Naive thymus-derived CD8-positive, alpha-beta T cell (primary cell): ENCODE measurements at places on chromosomes 5 and 9. TPM values are rescaled to one million over a fixed set of nuclear protein-coding genes. Genes with fewer than 3 reads are reported as not detected.

Gene PAPPA
- not detected for total RNA-seq

Gene GFI1B
- 0.39 TPM for total RNA-seq

Gene SMIM33
- not detected for total RNA-seq

Gene CER1
- not detected for total RNA-seq

Gene NOXA1
- total RNA-seq, result 4.1 TPM

Gene TRPM6
- not detected for total RNA-seq

Gene CDO1
- total RNA-seq, result not detected

Gene ARSI
- total RNA-seq, result not detected

Gene F2RL1
- 4.2 TPM for total RNA-seq

Gene SLC25A2
- 2.5 TPM for total RNA-seq

Gene PHF24
- not detected for total RNA-seq

Gene PCDHB15
- total RNA-seq, result not detected

Gene MCCC2
- 44.1 TPM for total RNA-seq

Gene DNAI1
- total RNA-seq, result not detected

Gene GTF2H2C
- total RNA-seq, result 62.1 TPM

Gene IFNK
- not detected for total RNA-seq

DNA sequence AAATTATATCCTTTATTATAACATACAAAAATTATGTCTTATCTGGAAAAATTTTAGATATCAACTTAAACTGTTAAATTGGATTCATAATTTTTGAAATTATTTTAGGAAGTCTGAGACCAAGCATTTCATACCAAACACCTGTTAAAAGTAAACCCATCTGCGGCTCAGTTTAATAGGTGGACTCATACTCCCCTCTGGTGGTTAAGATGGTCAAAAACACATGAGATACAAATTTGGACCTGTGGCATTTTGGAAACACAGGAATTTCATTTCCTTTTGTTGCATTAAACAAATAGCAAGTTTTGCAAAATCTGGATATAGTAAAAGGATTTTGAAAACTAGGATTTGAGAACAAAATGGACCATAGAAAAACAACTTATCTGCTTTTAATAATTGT is 53.7 kb downstream of the RGMB start:
- DNase-seq, result no peak

- no peak for DNase-seq
Measured at GRCh38 chr5:143056792-143057579, 286.8 kb downstream of the ARHGAP26 start.

- no peak for DNase-seq
Measured at GRCh38 chr5:56142614-56143372, 90.3 kb downstream of the ANKRD55 start.

DNA sequence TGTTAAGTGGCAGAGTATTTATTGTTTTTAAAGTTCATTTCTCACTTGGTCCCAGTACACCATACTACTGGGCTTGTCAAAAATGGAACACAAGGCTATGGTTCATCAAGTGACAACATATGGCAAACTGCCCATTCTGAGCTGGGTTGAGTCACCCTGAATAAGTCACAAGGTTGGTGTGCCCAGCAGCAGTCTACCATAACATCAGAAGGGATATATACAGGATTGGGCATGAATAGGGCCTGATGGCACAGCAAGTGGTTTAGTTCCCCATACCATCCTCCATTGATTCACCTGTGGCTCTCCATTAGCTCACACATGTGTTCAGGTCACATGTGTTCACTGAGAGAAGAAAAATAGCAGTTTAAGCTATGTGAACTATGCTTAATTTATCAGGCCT is 249.8 kb upstream of the PRDM9 start:
- DNase-seq, result no peak

GRCh38 chr5:10626473-10627013 is 62.7 kb downstream of the ANKRD33B start:
- no peak for DNase-seq

- DNase-seq, result no peak
Measured at GRCh38 chr5:124713595-124713994, 32.8 kb downstream of the ZNF608 start.

- DNase-seq, result no peak
Measured at GRCh38 chr5:175542232-175542965, 64.0 kb downstream of the SFXN1 start.

DNA sequence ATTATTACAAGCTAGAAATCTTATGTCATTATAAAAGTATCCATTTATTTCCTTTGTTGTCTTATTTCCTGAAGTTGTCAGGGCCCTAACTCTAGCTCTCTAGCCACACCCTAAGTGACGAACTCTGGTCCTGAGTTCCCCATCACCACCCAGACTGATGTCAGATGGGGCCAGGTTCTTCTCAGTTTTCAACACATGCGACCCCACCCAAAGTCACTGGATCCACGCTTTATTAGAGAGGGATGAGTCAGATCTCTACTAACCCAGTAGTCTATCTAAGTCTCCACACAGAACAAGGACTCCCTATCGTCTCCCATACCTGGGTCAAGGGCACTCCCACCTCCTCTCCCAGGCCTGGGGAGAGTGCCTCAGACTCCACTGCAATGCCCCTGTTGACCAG is 6.8 kb upstream of the FEM1C start:
- no peak for DNase-seq

DNA sequence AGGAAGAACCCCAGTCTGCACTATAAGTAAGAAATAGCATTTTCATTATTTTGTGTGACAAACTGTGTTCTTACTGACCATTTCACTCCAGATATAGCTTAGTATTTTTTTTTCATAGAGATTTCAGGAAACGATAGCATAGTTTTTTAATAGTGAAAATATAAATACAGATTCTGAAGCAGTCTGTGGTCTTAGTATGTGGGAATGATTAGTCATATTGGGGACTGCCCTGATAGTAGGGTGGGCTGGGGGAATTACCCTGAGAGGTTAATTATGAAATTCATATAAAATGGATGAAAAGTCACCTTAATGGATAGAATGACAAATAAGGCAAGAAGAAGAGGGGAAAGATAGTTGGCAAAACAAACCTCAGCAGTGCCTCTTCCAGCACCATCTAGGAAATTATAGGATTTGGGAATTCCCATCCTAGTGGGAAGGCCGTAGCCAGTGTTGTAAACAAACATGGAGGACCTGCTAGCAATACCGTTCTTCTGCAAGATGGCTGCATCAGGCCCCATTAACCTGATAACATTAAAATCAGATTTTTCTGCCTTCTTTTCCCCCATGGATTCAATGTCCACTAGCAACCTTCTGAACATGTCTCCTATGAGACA is 23.7 kb upstream of the NR3C1 start:
- no peak for DNase-seq

- DNase-seq, result no peak
Measured at GRCh38 chr9:35042081-35042604, 30.3 kb downstream of the VCP start.

GRCh38 chr5:92890841-92891244 is 690.2 kb downstream of the NR2F1-AS1 start:
- DNase-seq, result no peak

DNA sequence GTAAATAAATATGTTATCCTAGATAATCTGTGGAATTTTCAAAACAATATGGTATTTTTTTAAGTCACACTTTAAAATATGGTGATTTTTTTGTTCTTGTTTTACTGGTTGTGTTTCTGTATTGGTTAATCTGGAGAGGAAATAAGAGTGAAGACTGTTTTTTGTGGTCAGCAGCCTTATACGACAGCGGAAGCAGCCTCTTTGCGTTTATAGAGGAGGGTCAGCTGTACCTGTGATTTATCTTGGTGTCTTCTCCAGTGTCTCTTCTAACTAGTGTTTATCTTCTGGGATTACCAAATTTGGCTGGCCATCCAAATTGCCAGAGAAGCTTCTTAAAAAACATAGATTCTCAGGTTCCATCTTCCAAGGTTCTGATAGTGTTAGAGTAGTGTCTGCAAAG is 58.7 kb downstream of the ICE1 start:
- peak; percentile 30 for DNase-seq

DNA sequence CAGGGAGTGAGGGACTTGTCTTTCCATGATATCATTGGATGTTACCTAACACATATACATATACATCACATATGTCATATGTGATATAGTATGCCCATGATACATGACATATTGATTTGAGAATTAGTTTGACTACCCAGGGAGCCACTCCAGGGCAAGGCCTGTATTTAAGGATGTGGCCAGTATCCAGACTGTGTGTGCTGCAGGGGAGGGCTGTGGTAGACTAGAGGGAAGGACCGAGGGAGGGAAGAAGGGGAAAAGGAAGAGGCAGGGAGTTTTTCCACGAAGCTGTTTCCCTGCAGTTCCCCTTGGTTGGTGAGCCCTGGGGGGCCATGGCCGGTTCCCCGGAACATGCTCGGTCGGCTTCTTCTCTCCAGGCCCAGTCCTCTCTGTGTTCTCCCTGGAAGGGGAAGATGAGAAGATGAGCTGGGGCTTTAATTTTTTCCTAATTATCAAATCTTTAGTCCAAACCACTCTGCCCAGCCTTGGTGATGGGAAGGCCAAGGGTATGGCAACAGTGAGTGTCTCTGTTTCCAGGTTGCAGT is 48.7 kb downstream of the NSUN2 start:
- no peak for DNase-seq

DNA sequence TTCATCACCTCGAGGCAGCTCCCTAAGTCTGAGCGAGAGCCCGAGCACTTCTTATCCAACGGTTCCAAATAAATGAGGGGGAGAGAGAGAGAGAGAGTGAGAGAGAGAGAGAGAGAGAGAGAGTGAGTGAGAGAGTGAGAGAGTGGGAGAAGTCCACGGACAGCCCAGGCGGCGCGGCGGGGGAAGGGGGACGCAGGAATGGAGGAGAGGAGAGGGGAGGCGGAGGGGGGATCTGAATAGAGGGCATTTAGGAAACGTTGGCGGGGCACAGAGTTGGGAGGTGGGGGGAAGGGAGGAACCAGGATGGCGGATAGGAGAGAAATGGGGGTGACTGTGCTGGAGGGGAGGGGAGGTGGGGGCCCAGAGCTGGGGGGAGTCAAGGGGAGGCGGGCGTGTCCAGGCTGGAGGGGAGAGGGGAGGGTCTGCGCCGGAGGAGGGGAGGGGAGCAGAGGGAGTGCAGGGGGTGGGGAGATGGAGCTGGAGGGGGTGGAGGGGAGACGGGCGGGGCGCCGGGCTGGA is 398 bp upstream of the BASP1 start:
- DNase-seq, result no peak

DNA sequence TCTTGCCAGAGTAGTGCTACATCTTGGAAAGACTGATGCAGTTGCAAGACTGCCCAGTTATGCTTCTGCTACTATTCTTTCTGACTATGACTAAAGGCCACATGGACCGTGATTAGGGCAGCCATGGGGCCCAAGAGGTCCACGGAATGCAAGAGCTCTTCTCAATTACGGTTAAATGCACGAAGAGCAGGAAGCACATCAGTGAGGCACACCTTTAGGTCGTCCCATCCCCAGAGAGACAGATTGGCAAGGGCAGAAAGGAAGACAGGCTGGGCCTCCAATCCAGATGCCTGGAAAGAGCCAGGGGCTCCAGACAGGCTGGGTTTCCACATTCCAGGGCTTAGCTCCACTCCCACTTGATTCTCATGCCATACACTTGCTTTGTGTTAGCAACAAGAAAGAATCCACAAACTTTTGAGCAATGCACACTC is 132.3 kb upstream of the SLIT3 start:
- no peak for DNase-seq

- no peak for DNase-seq
Measured at GRCh38 chr5:82309091-82309531, 31.0 kb upstream of the RPS23 start.

GRCh38 chr5:151881621-151882225 is 42.9 kb downstream of the GLRA1 start:
- DNase-seq, result no peak

DNA sequence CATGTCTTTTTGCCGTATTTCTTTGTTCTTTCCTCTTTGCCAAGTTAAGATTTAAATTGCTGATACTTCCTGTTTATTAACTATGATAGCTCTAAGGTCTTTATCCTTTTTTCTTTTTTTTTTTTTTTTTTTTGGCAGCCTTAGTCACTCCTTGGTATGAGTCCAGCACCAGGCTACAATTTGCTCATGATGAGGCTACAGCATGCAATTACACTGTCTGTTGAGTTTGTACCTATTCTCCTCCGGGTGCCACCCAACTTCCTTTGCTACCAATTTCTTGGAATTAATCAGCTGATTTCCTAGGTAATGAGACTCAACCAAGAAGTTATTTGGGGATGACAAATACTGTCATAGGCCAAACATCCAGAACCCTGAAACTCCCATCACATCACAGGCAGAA is 25.5 kb downstream of the ACTL7B start:
- no peak for DNase-seq

GRCh38 chr9:93154293-93154903 is 20.3 kb upstream of the NINJ1 start:
- peak; percentile 34 for DNase-seq

- no peak for DNase-seq
Measured at GRCh38 chr5:77867914-77868313, 91.8 kb upstream of the TBCA start.

DNA sequence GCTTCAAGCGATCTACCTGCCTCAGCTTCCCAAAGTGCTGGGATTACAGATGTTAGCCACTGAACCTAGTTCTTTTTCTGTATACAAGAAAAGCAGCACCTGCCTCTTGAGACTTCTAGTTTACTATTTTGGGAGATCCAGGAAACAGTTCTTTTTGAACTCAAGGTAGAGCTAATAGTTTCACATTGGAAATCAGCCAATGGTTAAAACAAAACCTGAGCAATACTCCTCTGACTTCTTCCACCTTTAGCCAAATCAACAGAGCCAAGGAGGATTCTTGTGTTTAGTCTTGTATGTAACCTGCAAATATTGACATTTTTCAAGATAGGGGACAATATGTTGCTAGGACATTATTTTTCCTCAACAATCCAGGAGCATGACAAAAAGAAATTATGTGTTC is 349.4 kb downstream of the SH3GL2 start:
- no peak for DNase-seq

- no peak for DNase-seq
Measured at GRCh38 chr5:22970956-22971618, 117.9 kb upstream of the CDH12 start.

GRCh38 chr5:102539562-102539961 is 40.8 kb upstream of the SLCO6A1 start:
- no peak for DNase-seq

DNA sequence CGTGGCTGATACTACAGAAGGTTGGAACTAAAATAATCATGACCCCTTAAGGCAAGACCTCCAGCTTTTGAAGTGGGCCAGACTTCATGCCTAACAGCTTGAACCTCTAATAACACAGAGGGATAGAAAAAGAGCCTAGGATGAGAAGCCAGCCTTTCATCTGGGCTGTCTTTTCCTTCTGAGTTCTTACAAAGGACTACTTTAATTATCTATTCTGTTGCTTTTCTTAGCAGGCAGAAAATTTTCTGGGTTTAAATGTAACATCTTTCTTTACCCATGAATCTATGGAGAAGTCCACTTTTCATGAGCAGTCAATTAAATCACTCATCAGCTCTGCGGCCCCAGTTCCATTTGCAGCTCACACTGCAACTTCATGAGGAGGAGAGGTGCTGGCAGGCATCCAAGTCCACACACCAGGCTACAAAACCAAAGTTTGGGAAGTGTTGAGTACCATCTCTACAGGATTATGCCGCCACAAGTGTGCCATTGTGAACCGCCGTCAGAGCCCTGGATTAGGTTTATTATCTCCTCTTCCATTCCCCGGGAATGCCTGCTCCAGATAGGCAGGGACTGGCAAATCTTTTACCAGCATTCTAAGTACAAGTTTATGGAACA is 192.0 kb downstream of the TLE4 start:
- DNase-seq, result no peak
